ENCODE measurements at places on chromosomes 5 and 9. TPM values are rescaled to one million over a fixed set of nuclear protein-coding genes. Genes with fewer than 3 reads are reported as not detected.

PROP1 gene
- not detected for total RNA-seq

SLC36A2 gene
- not detected for total RNA-seq

TDRD7 gene
- 8.9 TPM for total RNA-seq

ECM2 gene
- total RNA-seq = 0.16 TPM

WDR38 gene
- total RNA-seq = not detected

CATSPER3 gene
- 1.1 TPM for total RNA-seq

SLC22A4 gene
- total RNA-seq = 2.2 TPM

EPB41L4A gene
- 42.3 TPM for total RNA-seq

FXN gene
- 20.7 TPM for total RNA-seq

PNPLA7 gene
- 5.7 TPM for total RNA-seq

SLC34A3 gene
- 0.27 TPM for total RNA-seq

SMC5 gene
- total RNA-seq = 48.9 TPM

PDE8B gene
- 4.8 TPM for total RNA-seq

SLIT3 gene
- 65.1 TPM for total RNA-seq

HACD4 gene
- total RNA-seq = 3.0 TPM

F12 gene
- 2.1 TPM for total RNA-seq

RANBP17 gene
- total RNA-seq = 60.8 TPM

OR13D1 gene
- not detected for total RNA-seq

GRCh38 chr9:127505396-127506116 is 54.2 kb downstream of the LRSAM1 start:
- DNase-seq = no peak
- H3K4me1 ChIP-seq = no peaks in the 10 kb centered on the region
- no peaks in the 10 kb centered on the region for H3K27me3 ChIP-seq
- no peak overlapping the region for H3K4me3 ChIP-seq
- no peak overlapping the region for H3K27ac ChIP-seq

DNA sequence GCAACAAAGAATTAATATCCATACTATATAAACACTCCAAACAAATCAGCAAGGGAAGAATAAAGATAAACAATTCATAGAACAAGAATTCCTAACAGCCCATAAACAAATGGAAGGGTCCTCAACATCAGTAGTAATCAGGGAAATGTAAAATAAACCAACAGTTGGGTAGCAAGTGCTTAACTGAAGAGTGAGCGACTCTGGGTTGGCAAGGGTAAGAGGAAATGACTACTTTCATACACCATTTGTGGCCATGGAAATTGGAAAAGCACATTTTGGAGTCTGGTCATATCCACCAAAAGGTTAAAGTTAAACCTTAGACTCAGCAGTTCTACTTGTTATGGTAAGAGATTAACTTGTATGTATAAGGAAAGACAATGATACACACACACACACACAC is 17.4 kb upstream of the RORB start:
- H3K27me3 ChIP-seq = peaks cover 4% of the 10 kb centered on the region
- H3K4me3 ChIP-seq = no peak overlapping the region
- no peak for DNase-seq
- H3K4me1 ChIP-seq = no peaks in the 10 kb centered on the region
- H3K36me3 ChIP-seq = no peaks in the 10 kb centered on the region
- H3K27ac ChIP-seq = no peak overlapping the region

GRCh38 chr5:135721548-135722090 is 112.8 kb upstream of the SLC25A48 start:
- H3K27ac ChIP-seq = no peak overlapping the region
- no peak for DNase-seq
- peaks cover 35% of the 10 kb centered on the region for H3K4me1 ChIP-seq

DNA sequence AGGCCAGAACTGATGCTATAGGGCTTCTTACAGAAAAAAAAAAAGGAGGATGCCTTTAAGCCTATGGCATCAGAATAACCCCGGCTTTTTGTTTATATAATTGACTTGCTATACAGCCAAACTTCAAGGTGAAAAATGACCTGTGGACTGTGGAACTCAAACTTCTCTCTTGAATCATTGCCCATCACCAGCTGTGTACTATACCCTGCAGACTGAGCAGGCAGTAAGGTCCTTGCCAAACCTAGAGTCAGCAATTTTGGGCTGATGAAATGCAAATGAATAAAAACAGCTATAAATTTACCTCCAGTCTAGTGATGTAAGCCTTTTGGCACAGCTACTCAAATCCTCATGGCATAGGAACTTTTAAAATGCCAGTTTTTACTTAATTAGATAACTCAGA is 44.5 kb upstream of the PPP3R2 start:
- H3K4me1 ChIP-seq = peaks cover 8% of the 10 kb centered on the region
- H3K4me3 ChIP-seq = no peak overlapping the region
- no peaks in the 10 kb centered on the region for H3K36me3 ChIP-seq
- no peak for DNase-seq

- H3K36me3 ChIP-seq = peaks cover 1% of the 10 kb centered on the region
- peaks cover 30% of the 10 kb centered on the region for H3K27me3 ChIP-seq
- no peak for DNase-seq
These were observed 30.1 kb downstream of the NDUFS6 start for GRCh38 chr5:1831257-1831656.

- H3K36me3 ChIP-seq = no peaks in the 10 kb centered on the region
- no peak for DNase-seq
- H3K27ac ChIP-seq = no peak overlapping the region
- peaks cover 44% of the 10 kb centered on the region for H3K27me3 ChIP-seq
- H3K4me3 ChIP-seq = no peak overlapping the region
These were observed 91.0 kb downstream of the OLFM1 start for GRCh38 chr9:135178498-135178897.

DNA sequence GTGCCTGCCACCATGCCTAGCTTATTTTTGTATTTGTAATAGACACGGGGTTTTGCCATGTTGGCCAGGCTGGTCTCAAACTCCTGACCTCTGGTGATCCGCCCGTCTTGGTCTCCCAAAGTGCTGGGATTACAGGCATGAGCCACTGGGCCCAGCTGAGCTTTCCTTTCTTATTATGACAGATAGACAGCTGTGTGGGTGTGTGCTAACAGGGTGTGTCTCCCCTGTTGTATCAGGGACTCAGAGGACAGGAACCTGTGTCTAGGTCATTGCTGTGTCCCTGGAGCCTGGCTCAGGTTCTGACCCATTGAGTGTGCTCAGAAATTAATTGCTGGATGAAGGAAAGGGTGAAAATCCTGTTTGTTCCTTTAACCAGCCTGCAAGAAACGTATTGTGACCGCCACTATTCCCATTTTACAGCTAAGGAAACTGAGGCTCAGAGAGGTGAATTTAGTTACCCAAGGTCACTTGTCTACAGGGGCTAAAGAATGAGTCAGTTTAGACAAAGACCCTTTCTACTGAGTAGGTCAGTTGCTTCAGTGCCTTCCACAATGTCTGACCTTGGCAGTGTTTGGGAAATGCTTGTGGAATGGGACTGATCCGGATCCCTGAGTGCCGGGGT is 16.8 kb downstream of the NCS1 start:
- DNase-seq = no peak
- H3K4me1 ChIP-seq = peaks cover 52% of the 10 kb centered on the region
- H3K27me3 ChIP-seq = no peaks in the 10 kb centered on the region
- no peaks in the 10 kb centered on the region for H3K36me3 ChIP-seq

DNA sequence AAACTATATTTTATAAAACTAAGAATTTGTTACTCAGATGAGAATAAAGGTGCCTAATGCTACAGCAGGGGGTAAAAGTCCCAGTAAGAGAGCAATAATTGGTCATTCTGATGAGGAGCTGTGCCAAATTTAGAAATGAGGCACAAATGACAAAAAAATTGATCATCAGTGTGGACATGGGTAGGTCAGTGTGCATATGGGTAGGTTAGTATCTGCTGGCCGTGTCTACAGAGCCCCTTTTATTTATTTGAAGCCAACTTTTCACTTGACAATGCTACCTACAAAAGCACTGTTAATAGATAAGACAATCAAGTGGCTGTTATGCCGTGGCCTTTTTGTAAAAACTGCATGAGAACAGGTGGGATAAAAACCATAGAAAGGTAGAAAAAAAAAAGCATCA is 454.6 kb downstream of the RAB3C start:
- peaks cover 50% of the 10 kb centered on the region for H3K4me1 ChIP-seq
- no peak overlapping the region for H3K27ac ChIP-seq
- no peaks in the 10 kb centered on the region for H3K27me3 ChIP-seq
- peak overlapping the region; percentile 96 for H3K4me3 ChIP-seq
- H3K36me3 ChIP-seq = no peaks in the 10 kb centered on the region

GRCh38 chr5:140381972-140382371 is 19.7 kb upstream of the ANKHD1 start:
- no peaks in the 10 kb centered on the region for H3K27me3 ChIP-seq
- no peak for DNase-seq
- no peaks in the 10 kb centered on the region for H3K36me3 ChIP-seq

GRCh38 chr5:139501381-139501780 is 18.8 kb upstream of the STING1 start:
- no peak for DNase-seq
- H3K27ac ChIP-seq = no peak overlapping the region
- peaks cover 3% of the 10 kb centered on the region for H3K4me1 ChIP-seq
- H3K27me3 ChIP-seq = no peaks in the 10 kb centered on the region

- H3K36me3 ChIP-seq = no peaks in the 10 kb centered on the region
- no peak overlapping the region for H3K4me3 ChIP-seq
- peaks cover 8% of the 10 kb centered on the region for H3K4me1 ChIP-seq
- no peaks in the 10 kb centered on the region for H3K27me3 ChIP-seq
- H3K27ac ChIP-seq = no peak overlapping the region
- no peak for DNase-seq
These were observed 12.8 kb upstream of the STC2 start for GRCh38 chr5:173340984-173341383.

DNA sequence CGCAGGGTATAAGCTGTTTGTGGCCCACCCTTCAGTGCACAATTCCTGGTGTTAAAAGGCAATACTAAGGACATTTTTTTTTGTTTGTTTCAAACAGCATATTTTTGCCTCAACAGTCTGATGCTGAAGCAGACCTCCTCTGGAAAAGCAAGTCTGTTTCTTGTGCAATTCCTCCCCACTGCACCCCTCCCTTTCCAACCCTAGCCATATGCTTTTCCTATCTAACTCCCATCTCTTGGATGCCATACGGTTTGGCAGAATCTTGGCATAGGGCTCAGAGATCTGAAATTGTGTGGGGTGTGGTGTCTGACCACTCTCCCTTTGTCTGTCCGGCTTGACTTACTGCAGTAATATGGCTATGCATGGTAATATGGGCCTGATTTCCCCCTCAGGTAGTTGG is 161.6 kb downstream of the TMEM38B start:
- H3K4me3 ChIP-seq = no peak overlapping the region
- no peak for DNase-seq
- H3K4me1 ChIP-seq = peaks cover 2% of the 10 kb centered on the region
- H3K27ac ChIP-seq = no peak overlapping the region
- H3K27me3 ChIP-seq = peaks cover 1% of the 10 kb centered on the region

DNA sequence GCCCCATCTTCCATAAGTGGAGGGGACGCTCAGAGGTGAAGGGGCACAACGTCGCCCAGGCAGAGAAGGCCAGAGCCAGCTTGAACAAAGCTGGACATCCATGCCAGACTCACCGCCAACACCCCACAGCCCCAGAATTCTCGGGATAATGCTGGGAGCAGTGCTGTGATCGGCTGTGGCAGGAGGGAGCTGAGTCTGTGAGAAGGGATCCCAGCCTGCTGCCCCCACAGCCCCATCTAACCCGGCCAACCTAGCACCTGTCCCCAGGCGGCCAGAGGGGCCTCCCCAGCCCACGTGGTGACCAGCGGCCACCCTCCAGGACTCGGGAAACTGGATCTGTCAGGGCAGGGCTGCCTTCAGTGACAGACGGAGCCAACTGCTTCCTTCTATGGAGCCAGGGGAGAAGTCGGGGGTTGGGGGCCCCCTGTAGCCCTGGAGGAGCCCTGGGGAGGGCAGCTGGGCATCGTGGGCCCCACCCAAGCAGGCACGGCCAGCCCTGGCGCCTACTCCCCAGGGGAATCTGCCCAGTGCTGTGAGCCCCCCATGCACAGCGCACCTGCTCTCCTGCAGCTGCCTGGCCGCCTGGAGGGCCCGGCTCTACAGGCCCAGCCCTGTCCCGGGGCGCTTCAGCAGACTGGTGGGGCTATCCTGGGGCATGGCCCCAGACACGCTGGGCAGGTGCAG is 6.0 kb downstream of the BRD3 start:
- H3K27me3 ChIP-seq = no peaks in the 10 kb centered on the region
- peak overlapping the region; percentile 61 for H3K27ac ChIP-seq
- peaks cover 54% of the 10 kb centered on the region for H3K4me1 ChIP-seq

GRCh38 chr9:110334183-110334582 is 3.5 kb downstream of the TXNDC8 start:
- no peak overlapping the region for H3K4me3 ChIP-seq
- no peak for DNase-seq
- no peaks in the 10 kb centered on the region for H3K36me3 ChIP-seq
- no peak overlapping the region for H3K27ac ChIP-seq
- H3K27me3 ChIP-seq = no peaks in the 10 kb centered on the region

DNA sequence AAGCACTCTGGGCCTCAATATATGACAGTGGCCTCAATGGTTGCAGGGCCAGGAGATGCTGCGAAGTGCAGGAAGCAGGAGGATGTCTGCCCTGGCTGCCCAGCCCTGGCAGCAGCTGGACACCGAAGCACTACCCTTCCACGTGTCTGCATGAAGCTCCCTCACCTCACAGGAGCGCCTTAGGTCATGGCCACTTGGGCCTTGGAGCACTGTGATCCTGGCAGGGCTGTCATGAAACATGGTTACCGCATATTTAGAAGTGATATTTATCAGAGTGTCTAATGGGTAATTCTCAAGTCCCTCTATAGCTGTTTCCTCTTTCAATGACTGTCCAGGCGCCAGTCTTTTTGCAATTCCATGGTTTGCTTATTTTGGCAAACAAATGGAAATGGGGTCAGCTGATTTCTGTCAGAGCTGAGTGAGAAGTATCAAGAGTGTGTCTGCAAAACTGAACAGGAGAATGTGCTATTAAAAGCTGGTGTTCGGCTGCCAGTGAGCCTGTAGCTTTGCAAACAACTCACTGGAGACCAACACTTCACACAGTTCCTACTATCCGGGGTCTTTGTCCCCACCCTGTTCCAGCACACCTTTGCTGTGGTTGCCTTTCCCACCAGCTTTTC is 285.9 kb downstream of the KIF4B start:
- peaks cover 4% of the 10 kb centered on the region for H3K4me1 ChIP-seq
- no peak overlapping the region for H3K27ac ChIP-seq
- no peaks in the 10 kb centered on the region for H3K36me3 ChIP-seq
- no peak for DNase-seq
- no peak overlapping the region for H3K4me3 ChIP-seq

DNA sequence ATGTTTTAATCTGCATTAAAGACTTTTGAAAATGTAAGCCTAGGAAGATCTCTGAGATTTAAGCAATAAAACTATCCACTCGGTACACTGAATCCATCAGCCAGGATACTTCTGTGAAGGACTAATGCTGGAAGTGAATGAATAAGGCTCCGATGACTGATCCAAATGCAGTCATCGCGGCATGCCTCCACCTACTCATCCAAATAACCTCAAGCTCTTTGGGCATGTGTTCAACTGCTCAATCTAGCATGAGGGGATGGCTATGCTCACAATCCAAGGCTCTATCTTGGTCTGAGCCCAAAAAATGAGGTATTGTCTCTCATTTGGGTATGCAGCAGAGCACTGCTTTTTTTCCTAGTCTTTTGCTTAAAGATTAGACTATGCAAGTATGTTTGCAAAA is 19.2 kb downstream of the MARCHF3 start:
- no peaks in the 10 kb centered on the region for H3K36me3 ChIP-seq
- peaks cover 15% of the 10 kb centered on the region for H3K4me1 ChIP-seq
- no peak for DNase-seq
- no peaks in the 10 kb centered on the region for H3K27me3 ChIP-seq
- no peak overlapping the region for H3K4me3 ChIP-seq
